Stimulated activated CD4-positive, alpha-beta T cell treated with anti-CD3 and anti-CD28 coated beads, Interleukin-4, amount 100 ng/mL, for 24 hours (primary cell): ENCODE measurements at places on chromosomes 3 and 15.

- DNase-seq, result no peak
Measured at GRCh38 chr15:66784174-66784573, 82.1 kb downstream of the SMAD6 start.

- no peak for DNase-seq
Measured at GRCh38 chr3:99909714-99910495, 92.2 kb downstream of the CMSS1 start.

DNA sequence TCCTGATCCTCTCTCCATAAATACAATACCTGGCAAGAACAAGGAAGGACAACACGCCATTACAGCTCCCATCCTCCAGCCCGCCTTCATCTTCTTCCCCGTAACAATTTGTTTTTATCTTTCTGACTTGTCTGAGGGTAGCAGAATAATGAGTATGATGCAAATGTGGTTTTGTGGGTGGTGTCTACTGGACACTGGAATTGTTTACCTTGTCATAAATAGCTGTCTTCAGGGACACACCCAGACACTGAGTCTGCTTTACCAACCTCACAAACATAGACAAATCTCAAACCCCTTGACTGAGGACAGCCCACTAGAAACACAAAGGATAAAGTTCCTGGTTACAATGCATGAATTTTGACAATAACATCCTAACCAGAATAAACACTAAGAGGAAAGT is 13.4 kb downstream of the WDR72 start:
- DNase-seq, result no peak

DNA sequence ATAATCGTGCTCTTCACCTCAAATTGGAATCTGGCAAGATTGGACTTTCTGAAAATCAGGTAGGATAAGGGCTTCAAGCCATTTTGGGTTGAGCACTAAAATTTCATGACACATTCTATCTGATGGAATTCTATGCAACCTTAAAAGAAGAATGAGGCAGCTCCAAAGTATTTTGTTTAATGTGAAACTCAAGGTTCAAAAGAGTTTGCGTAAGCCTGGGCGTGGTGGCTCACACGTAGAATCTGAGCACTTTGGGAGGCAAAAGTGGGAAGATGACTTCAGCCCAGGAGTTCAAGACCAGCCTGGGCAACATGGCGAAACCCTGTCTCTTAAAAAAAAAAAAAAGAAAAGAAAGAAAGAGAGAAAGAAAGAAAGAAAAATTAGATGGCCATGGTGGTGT is 3.6 kb upstream of the PLA1A start:
- DNase-seq, result no peak

- no peak for DNase-seq
Measured at GRCh38 chr3:156681002-156681401, 6.6 kb downstream of the TIPARP start.

DNA sequence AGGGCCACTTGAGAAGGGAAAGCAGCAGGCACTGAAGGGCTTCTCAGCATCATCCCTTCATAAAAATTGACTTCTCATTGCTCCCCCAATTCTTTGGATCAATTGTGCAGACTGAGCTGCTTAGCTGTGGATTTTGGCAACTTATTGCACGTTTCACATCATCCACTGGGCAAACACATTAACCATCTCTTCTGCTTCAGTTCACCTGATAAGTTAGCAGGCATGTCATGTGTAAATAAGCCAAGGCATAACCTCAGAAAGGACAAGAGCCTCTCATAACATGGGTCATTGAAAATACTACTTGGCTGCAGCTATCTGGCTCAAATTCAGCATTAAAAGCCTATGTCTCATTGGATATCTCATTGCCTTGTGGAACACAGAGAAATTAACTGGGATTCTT is 366.5 kb downstream of the LRRC3B start:
- no peak for DNase-seq

- no peak for DNase-seq
Measured at GRCh38 chr3:141546586-141546985, 59.8 kb downstream of the RASA2 start.

GRCh38 chr3:48090166-48090939 is 74.1 kb upstream of the MAP4 start:
- DNase-seq, result no peak

- DNase-seq, result no peak
Measured at GRCh38 chr15:74208496-74208895, 5.9 kb upstream of the STRA6 start.
